ENCODE measurements at places on chromosomes 7 and 10.

- no peak for DNase-seq
Measured at GRCh38 chr7:78363866-78364265, 565.3 kb downstream of the PHTF2 start.

GRCh38 chr7:50723888-50724287, 58.8 kb downstream of the GRB10 start:
- no peak for DNase-seq

DNA sequence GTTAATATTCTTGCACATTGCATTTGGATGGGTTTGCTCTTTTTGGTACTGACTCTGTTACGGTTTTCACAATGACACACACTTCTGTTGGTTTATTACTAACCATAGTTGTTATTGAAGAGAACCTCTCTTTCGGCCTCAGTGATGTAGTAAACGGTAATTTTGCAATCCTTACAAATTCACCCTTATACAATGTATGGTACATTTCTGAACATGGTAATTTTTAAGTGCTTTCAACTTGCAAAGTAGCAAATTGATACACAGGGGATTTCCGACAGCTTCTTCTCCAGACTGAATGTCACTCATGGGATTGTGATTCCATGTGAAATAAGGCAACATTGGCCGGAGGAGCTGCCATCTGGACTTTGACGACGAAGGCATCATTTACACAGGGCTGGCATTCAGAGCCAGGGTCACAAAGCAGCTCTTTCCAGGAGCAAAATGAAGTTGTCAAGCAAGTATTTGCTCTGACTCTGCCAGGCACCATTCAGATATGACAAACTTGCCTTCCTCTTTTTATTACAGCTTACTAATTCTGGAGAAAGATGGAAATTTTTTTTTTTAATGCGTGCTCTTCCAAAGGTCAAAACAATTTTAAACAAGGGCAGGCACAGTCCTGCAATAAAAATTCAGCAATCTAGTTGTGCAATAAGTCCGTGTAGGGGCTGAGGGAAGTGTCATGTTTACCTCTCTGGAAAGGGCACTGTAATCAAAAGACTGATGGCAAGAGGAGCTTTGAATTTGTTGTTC, 711.5 kb upstream of the C7orf33 start:
- no peak for DNase-seq

GRCh38 chr10:128714644-128715415, 588.6 kb upstream of the MKI67 start:
- DNase-seq = no peak

GRCh38 chr7:107643407-107643806, 17.2 kb upstream of the SLC26A4 start:
- peak; percentile 81 for DNase-seq

GRCh38 chr10:73083221-73083620, 13.4 kb downstream of the P4HA1 start:
- DNase-seq = peak; percentile 38

DNA sequence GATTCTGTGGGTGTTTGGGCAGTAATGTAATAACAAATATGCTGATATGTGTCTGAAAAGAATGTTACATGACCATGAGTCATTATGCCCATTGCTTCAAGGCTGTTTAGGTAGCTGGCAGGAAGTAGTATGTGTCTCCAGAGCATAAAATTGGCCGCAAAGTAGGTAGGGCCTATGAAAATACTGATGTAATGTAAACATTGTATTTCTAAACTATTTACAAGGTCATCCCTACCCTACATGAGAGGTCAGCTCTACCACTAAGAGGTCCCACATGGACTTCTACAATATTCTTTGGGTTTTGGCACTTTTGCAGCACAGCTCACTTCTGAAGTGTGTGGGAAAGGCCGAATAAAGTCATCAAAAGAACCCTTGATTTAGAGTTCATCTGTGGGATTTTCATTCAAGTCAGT, 301.9 kb downstream of the AHR start:
- peak; percentile 98 for DNase-seq

- DNase-seq = no peak
Measured at GRCh38 chr7:62361-63116, 129.8 kb upstream of the FAM20C start.

- DNase-seq = peak; percentile 70
Measured at GRCh38 chr7:28419716-28420115, 7.4 kb downstream of the CREB5 start.

- no peak for DNase-seq
Measured at GRCh38 chr10:63337455-63338251, 128.1 kb downstream of the JMJD1C start.

GRCh38 chr10:98308669-98309365, 40.8 kb upstream of the LOXL4 start:
- DNase-seq = no peak

GRCh38 chr10:59814878-59815277, 61.6 kb upstream of the MRLN start:
- no peak for DNase-seq

DNA sequence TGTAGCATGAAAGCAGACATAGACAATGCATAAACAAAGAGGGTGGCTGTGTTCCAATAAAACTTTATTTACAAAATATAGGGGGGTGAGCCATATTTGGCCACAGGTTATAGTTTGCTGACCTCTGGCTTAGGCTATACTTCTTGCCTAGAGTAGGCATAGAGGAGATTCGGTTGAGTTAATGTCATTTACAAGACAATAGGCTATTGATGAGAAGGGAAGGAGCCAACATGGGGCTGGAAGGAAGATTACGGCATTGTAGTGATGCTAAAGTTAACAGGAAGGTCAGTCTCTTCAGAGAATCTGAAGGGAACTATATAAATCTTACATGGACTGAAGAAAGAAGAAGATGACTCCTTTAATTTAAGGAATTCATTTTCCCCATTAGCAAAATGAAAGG, 463.5 kb downstream of the HTR7 start:
- DNase-seq = no peak

DNA sequence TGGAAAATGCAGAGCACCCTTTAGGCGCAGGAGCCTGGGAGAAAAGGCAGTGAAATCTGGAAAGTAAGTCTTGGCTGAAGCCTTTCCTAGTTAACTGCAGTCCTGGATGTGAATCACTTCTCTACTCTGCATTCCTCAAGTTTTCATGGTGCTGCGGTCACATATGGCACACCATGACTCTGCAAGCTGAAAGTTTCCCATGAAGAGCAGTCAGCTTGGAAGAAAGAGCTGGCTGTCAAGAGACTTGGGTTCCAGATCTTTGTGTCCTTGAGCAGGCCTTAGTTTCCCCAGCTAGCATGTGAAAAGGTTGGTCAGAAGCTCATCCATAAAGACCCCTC, 548.3 kb downstream of the SORCS3 start:
- peak; percentile 2 for DNase-seq

GRCh38 chr7:92260248-92260781, 14.5 kb downstream of the ANKIB1 start:
- peak; percentile 48 for DNase-seq

DNA sequence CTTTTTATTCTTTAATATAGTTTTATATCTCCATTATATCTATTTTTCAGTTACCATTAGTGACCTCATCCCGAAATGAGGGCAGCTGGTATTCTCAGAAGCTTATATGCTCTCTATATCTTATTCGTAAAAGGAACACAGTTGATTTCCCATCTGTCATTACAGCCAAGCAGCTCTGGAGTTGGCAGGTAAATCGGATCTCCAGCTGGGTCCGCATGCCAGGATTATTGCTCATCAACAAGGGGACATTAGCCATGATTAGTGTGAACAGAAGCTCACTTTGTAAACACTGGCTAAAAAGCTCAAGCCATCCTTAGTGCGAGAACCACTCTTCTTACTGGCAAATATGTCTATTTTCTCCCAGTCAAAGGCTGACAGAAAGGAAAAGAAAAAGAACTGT, 180.3 kb downstream of the NPSR1 start:
- no peak for DNase-seq

DNA sequence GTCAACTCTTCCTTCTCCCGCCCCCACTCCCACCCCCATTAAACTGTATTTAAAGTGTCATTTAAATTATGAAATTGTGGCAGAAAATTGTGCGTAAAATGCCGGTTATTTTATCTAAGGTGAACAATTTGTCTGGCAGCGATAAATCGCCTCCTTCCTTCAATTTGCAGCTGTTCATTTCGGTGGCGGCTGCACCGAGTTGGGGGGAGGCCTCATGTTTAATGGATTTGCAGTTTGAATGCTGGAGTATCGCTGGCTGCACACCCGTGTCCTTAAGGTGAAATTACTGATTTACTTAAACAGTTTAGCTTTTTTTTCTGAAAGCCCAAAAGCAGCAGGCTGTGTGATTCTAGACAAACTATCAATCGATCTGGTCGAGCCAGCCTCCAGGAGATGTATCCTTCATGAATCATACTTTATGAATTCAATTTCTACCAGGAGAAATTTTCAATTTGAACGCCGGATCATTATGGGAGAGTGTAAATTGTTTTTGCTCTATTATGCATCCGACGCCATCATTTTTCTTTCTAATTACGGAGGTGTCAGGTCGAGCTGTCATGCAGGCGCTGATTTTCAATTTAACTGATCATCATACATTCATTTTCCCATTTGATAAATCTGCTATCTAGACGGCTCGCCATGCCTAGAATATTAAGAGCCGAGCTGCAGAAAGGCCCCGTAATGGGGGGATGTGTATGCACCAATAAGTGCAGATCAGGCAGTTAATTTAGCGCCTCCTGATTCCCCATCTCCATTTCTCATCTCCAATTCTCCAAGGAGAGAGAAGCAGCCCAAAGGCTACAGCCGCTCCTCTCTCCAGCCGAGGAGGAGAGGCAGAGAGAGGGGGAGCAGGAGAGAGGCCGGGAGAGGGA, 6.5 kb downstream of the UNCX start:
- no peak for DNase-seq

GRCh38 chr7:139572071-139572470, 48.6 kb downstream of the CLEC2L start:
- DNase-seq = no peak

GRCh38 chr7:150801946-150802771, 1.6 kb downstream of the TMEM176A start:
- DNase-seq = no peak

DNA sequence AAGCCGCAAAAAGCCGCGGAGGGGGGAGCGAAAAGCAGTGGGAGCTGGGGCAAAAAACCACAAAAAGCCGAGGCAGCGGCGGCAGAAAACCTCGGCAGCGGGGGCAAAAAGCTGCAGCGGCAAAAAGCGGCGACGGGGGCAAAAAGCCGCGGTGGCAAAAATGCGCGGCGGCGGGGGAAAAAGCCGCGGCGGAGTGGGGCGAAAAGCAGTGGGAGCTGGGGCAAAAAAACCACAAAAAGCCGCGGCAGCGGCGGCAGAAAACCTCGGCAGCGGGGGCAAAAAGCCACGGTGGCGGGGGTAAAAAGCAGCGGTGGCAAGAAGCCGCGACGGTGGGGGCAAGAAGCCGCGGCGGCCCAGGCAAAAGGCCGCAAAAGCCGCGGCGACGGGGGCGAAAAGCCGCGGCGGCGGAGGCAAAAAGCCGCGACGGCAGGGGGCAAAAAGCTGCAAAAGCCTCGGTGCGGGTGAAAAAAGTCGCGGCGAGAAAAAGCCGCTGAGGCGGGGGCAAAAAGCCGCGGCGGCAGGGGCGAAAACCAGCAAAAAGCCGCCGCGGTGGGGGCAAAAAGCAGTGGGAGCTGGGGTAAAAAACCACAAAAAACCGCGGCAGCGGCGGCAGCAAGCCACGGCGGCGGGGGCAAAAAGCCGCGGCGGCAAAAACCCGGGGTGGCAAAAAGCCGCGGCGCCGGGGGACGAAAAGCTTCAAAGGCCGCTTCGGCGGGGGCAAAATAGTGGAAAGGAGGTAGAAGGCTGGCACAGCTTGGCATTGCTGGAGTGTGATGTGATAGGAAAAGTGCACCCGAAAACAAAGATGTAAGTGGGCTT, 135.9 kb downstream of the ZNF92 start:
- peak; percentile 1 for DNase-seq

GRCh38 chr7:132941428-132941827, 140.5 kb downstream of the CHCHD3 start:
- DNase-seq = no peak

DNA sequence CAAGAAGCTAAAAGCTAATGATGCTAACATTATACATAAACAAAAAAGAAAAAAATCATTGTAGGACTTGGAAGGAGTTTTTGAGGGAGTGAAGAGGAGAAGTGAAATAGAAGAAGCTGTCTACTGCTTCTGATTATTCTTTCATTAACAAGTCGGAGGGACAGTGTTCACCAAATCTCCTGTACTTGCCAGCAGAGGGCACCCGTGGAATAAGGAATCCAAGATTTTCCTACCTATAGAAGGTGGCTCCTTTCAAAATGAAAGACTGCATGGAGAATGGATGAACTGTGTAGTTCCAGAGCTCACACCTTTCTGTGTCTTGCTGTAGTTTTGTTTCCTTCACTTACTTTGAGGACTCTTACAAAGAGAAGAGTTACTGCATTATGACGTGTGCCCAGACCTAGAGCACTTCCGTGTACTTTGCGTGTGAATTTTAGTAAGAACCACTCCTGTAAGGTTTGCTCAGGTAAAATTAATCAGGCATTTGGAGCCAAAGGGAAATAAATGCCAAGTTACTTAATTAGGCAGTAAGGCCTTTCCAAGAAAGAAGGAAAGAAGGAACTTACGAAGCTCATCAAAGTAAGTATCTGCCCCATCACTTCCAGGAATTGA, 145.1 kb downstream of the SEMA3D start:
- peak; percentile 59 for DNase-seq

DNA sequence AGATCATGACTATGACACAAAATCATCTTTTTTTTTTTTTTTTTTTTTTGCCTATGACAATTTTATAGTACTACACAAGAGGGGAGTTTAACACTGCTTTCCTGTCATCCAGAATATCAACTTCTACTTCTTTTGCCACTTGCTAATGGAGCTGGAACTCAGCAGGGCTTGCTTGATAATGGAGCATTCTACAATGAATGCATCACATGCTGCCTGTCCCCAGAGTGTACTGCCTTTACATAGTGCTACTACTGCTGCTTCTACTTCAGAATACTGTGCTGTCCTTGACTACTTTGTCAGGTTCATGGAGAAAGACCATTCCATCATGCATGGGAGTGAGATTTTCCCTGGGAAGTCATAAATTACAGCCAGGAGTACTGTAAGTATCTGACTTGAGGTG, 338.6 kb upstream of the SEMA3A start:
- DNase-seq = no peak

GRCh38 chr7:135079068-135079467, 68.8 kb upstream of the TMEM140 start:
- no peak for DNase-seq

DNA sequence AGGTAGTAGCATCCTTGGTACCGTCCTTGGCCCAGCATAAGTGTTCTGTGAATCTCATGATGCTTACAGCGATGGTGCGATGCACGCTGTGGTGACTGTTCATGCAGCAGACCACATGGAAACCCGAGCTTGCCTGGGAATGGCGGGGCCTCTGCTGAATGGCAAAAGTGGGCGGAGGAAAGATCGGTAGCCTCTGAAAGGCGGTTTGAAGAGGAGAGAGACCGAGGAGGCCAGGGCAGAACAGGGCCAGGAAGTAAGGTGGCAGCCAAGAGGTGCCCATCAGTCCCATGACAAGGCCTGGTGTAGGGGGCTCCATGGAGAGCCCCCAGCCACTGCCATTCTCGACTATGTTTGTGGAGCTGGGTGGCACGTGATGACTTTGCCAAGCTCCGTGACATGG, 33.2 kb upstream of the CNPY1 start:
- no peak for DNase-seq

GRCh38 chr7:85928500-85928899, 715.2 kb upstream of the GRM3 start:
- no peak for DNase-seq

- no peak for DNase-seq
Measured at GRCh38 chr10:116268976-116269375, 4.0 kb downstream of the GFRA1 start.

- DNase-seq = no peak
Measured at GRCh38 chr7:123260428-123260960, 60.7 kb upstream of the SLC13A1 start.

- peak; percentile 68 for DNase-seq
Measured at GRCh38 chr7:94396596-94396995, 1.9 kb downstream of the COL1A2 start.

All from fibroblast of skin of back (primary cell).